Activated CD4-positive, alpha-beta T cell treated with anti-CD3 and anti-CD28 coated beads, Interleukin-2, Interleukin-4, amounts not matched to agents 100 ng/mL and 50 ng/mL, durations not matched to agents 16 hours and 8 hours (primary cell): ENCODE measurements at places on chromosomes 7 and 10.
A peak's percentile ranks its signal among the peaks of the same experiment; 100 is the strongest.

DNA sequence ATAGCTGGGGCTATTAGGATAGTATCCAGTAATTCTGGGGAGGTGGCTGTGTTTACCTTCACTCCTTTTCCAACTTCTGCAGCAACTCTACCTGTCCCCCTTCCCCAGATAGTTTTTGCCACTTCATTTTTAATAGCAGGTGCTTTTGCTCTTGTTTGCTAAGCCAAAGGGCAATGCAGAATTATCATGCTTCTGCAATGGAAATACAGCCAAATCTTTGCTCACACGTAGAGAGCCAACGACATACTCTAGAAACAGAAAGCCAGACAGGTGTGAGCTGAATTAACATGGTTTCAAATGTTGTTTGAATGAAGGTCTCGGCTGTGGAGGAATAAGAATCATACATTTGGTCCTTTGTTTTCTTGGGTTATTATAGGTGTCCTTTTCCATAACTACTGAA lies 14.4 kb downstream of the PLEKHS1 start:
- DNase-seq: no peak

GRCh38 chr10:132615341-132616169 lies 78.0 kb downstream of the INPP5A start:
- no peak for DNase-seq

DNA sequence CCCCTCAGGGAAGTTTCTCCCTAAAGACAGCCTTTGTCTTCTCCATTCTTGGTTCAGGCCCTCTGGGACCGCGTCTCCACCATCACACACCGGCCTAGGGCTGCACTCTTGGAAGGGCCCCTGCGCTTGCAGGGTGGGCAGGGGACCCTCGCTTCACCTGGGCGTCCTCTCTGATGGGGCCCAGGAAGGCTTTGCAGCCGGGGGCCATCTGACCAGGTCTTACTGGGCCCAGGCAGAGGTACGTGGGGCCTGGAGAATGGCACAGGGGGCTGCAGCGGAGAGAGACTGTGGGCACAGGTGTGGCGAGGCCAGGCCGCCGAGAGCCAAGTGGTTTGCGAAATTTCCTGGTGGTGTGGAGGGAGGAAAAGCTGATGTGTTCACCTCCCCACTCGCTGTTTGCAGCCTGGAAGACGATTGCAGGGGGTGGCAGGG lies 44.4 kb downstream of the ALOX5 start:
- no peak for DNase-seq

- no peak for DNase-seq
Observed at GRCh38 chr7:17677408-17677807, 262.9 kb downstream of the SNX13 start.

DNA sequence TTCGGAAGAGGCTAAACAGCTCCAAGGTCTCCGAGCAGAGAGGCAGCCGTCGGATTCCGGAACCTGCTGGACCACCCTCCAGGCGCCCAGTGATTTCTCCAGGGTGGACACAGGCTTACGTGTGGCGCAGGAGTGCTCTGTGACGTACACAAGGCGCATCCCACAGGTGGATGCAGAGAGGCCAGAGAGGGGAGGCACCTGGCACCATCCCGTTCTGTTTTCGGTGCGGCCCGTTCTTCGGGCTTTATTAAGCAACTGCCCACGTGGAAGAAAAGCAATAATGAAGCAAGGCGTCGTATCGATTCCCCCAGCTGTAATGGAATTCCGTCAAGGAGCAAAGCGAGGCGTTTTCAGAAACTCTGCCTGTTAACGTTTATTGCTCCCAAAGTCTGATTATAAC lies 163.6 kb downstream of the PTPRN2 start:
- no peak for DNase-seq

GRCh38 chr7:81138870-81139269 lies 220.0 kb upstream of the SEMA3C start:
- no peak for DNase-seq

DNA sequence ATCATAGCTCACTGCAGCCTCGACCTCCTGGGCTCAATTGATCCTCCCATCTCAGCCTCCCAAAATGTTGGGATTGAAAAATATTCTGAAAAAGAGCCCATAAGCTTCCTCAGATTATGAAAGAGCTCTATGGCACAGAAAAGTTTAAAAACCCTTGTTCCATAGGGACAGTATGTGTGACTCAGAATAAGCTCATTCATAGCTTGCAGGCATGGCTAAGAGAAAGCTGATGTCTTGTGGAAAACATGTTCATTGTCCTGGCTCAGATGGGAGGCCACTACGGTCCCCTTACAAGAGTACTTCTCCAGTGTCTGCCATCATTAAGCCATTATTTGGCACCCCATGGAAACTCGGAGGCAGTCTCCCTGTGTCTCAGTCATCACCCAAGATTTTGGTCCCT lies 64.0 kb downstream of the CCDC3 start:
- DNase-seq: no peak

GRCh38 chr10:131644864-131645658 lies 255.7 kb upstream of the PPP2R2D start:
- no peak for DNase-seq

DNA sequence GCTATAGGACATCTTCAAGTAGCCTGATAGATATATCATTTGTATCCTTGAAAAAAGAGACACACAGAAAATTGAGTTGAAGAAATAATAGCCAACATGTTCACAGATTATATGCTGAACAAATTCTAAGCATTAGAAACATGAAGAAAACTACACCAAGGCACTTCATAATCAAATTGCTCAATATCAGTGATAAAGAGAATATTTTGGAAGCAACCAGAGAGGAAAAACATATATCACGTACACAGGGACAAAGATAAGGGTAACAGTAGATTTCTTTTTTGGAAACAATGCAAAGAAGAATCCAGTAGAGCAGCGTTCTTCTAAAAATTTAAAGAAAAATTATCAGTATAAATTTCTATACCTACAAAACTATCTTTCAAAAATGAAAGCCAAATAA lies 6.0 kb upstream of the FRMD4A start:
- DNase-seq: no peak

- no peak for DNase-seq
Observed at GRCh38 chr7:139108266-139109187, 993 bp downstream of the ZC3HAV1 start.

DNA sequence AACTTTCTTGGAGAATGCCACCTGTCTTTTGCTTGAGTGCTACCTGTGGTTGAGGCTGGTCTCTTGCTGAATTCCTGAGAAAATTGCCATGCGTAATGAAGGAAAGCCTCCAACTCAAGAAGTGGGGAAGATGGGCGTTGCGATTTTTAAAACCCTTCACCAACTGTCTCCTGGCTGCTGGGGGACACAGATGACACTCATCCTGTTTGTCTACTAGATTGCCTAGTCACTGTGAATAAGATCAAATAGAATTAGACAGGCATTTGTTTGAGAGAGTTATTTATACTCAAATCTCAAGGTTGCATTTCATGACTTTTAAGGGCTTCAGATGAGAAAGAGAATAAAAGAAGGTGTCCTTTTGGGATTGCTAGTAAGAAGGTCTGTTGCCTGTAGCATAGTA lies 84.3 kb upstream of the MTPN start:
- no peak for DNase-seq

DNA sequence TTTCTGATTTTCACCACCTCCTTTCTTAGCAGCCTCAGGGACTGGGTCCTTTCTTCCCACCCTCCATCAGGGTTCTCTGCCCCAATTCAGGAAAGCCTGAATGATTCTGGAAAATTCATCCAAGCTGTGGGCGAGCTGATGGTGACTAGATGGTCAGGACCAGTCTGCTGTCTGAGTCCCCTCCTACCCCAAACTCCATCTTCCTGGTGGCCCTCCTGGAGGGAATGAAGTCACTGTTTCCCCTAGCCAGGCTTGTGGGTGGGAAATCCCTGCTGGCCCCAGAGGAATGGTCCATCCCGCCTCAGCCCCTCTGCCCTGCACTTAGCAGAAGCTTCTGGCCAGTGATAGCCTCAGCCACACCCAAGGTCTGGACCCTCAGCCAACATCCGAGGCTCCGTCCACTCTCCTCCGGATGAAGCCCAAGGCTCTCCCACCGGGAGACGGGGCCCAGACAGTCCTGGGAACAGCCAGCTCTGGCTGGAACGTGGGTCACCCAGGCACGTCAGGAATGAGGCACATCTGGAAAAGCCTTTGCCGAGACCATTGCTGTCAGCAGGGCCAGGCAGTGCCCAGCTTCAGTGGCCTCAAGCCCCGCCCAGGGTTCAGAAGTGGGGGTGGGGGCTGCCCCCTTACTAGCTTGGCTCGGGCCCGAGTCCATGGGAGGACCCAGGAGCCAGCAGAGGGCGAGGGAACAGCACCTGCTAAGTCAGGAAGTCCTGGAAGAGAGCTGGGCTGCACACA lies 4.0 kb upstream of the AQP1 start:
- no peak for DNase-seq

DNA sequence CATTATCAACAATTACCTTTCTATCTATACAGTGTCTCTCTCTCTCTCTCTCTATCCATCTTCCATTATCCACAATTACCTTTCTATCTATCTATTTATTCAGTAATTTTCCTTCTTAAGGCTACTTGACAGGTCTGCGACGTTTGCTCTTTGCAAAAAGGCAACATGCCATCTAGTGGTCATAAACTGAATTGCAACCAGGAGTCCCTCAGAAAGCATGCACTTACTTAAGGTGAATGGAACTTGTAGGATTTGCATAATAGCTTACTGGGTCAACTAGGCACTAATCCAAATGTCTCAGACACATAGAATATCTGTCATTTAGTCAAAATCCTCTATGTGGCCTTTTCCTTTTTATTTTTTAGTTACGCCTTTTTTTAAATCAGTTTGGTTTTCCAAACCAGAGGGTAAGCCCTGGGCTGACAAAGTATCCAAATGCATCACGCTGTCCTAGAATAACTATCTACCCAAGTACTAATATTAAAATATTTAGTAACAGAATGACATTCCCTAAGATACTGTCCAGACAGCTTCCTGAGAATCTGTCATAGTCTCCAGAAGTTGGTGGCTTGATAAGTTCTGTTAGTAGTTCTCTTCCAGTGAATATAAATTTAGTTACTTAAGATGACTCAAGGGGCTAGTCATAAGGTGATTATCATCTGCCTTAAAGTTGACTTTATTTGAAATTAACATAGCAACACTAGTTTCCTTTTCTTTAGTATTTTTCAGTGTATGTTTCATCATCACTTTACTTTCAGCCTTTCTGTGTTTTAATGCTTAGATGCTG lies 208.3 kb downstream of the PPP1R3A start:
- peak; percentile 79 for DNase-seq

GRCh38 chr10:125840955-125841354 lies 17.6 kb downstream of the BCCIP start:
- no peak for DNase-seq

GRCh38 chr7:12518920-12519681 lies 51.4 kb upstream of the SCIN start:
- peak; percentile 3 for DNase-seq

DNA sequence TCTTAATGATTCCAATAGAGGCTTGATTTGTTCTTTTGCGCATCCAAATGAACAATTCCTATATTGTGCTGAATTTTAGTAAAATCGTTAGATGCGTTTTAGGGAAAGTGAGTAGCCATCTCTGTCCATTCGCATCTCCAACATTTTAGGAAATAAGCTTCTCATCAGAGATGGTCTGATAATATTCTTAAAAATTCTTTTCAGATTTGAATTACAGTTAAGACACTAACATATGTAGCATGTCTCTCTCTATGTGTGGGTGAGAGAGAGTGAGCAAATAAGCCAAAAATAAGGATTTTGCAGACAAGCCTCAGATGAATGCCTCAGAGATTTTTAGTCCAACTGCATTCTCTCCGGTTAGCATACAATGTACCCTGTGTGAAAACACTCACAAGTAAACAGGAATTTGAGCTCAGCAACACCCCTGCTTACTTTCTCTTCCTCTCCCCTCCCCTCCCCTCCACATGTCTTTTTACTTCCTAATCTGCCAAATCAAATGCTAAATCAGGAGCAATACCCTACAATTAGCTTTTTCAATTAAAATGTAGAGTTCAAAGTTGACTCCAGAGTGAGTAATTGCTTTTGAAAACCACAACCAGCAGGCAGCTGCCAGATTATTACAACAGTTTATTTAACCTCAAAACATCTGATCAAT lies 354.4 kb downstream of the CRPPA start:
- DNase-seq: no peak

GRCh38 chr7:2939193-2939885 lies 95.2 kb upstream of the GNA12 start:
- no peak for DNase-seq

DNA sequence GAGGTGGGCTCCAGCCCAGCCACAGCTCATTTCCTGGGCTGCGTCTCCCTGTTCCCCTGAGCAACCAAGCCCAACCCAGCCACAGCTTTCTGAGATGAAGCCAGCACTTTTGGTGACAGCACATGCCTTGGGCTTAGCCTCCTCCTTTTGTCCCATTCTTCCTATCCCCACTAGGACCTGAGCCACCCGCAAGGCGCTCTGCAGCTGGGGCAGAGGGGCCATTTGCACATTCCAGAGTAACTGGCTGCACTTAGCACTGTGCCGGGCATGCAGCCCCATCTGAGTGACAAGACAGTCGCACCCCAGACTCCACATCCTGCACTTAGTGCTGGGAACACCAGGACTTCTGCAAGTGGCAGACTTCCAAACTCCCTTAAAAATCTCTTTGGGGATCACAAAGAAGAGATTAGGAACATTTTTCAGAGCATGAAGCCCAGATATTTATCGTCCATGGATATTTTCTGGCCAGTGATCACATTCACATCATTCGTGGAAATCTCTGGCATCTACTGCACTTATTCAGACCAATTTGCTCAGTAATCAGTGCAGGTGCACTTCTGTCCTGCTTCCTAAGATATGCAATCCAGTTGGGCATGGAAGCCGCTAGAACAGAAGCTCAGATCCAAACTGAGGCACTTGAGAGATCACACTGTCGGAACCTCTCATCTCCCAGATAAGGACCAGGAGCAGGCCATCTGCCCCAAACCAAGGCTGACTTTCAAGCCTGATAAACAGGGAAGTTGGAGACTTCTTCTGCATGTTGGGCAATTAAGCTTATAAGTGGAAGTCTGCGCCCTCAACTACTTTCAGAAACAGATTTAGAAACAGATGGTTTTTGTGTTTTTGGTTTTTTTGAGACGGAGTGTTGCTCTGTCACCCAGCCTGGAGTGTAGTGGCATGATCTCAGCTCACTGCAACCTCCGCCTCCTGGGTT lies 26.4 kb downstream of the CHST15 start:
- no peak for DNase-seq

DNA sequence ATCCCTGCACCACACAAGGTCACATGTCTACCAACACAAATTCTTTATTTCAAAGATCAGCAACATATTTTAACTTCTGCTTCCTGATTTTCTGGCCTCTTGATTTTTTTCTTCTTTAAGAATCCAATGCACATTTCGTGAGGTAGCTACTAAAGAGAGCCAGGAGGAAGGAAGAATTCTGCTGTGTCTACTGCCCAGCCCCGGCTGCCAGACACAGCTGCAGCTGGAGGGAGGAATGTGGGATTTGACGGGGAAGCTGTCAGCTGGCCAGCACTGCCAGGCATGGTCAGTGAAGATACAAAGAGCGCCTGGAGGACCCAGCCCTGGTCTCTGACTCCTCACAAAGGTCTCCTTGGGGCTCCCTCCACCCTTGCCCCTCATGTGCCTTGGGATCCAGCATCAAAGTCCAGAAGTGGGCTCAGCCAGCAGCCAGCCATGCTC lies 6.9 kb upstream of the AOC1 start:
- DNase-seq: no peak

- DNase-seq: no peak
Observed at GRCh38 chr10:124576526-124577420, 115.2 kb downstream of the LHPP start.
